Tibial nerve (tissue), 4 donors: ENCODE measurements at places on chromosomes 16 and 17. TPM values are rescaled to one million over a fixed set of nuclear protein-coding genes. Genes with fewer than 3 reads are reported as not detected.

DNA sequence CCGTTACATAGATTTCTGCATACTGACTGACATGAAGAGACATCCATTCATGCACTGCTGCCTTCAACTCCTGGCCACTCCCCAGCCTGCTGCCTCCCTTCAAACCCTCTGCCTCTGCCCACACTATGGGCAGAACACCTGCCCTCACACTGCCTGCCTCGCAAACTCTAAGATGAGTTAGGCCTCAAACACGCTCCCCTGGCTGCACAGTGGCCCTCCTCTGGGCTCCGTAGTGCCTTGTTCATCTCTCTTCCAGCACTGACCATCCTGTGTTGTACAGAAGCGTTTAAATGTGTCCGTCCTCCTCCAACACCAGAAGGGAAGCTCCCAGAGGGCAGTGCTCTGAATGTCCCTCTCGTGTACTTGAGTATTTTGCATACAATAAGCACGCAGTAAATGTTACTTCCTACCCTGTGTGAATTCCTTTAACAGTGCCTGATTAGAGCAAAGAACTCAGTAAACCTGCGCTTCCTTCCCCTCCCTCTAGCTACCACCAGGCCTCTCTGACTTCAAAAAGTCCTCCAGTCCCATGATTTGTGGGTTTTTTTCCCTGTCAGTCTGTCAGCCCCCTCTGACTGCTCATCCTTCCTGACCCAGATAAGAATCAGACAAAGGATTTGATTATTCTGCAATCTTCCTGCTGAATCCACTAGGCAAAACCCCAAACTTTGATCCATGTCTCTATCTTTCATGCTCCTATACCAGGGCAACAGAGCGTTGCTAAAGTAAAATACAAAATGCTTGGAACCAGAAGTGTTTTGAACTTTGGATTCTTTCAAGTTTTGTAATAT is 3.9 kb downstream of the DHX33 start:
- no peak for DNase-seq

DNA sequence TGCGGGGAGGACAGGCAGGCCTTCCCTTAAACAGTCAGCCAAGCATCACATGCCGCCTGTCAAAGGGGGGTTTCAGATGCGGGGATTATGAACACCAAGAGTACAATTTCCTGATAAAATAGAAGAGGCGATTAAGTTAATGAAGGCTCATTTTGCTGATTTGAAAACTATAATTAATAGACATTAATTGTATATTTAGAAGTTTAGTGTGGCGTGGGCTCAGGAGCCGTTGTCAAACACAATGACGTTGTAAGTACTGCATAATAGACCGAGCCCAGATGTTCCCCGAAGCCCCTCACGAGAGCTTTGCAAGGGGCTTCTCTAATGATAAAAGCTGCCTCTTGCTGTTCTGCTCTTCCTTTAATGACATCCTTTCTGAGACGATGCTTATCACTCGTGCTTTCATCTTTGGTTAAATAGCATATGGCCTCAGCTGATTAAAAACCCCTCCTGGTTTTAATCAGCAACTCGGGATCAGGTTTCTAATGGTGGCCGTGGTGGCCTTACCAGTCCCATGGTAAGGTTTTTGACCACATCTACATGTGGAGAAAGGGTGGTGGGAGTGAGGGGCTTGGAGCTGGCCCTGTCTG is 28.2 kb downstream of the SNX20 start:
- no peak for DNase-seq

DNA sequence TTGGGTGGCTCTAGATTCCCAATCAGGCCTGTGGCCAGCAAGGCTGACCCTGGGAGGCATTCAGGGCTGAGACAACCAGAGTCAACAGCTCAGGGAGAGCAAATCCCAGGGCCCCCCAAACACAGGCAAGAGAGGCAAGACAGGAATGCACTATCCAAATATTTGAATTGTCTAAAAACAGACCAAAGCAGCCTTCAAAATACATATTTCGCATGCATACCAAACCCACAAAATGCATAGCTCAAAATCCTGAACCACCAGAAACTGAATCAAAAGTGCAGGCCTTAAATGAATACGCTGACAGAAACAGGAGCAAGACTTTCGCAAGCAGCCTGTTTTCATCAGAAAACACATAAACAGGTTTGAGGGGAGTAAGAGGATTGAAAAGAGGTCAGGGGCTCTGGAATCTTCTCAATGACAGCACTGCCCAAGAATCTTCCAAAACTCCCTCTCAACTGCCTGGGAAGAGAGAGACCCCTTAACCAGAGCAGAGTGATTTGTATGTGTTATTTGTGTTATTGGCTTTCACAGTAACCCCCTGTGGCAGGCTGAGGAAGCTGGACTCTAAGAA is 213.6 kb upstream of the CDH5 start:
- no peak for DNase-seq

- DNase-seq, result no peak
Observed at GRCh38 chr16:77470851-77471250, 36.0 kb upstream of the ADAMTS18 start.

GRCh38 chr17:49106321-49107210 is 26.0 kb upstream of the B4GALNT2 start:
- DNase-seq, result no peak

DNA sequence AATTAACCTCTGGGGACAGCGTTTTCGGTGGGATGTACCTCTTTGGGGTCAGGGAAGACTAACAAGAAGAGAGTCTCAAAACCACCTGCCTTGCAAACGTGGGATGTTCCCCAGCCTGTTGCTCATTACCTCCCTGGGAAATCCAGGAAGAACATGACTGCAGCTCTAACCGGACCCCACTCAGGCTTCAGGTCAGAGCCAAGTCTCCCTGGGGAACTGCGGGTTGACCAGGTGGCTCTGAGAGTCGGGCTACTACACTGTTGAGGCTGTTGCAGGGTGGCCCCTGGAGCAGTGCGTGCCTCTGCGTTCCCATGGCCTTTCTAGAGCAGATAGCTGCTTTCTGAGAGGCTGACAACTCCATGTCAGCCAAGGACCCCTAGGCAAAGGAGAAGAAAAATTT is 309.1 kb downstream of the FOXL1 start:
- DNase-seq, result no peak

- no peak for DNase-seq
Observed at GRCh38 chr17:71600137-71600789, 520.6 kb upstream of the SOX9 start.

GRCh38 chr16:31201582-31202413 is 762 bp downstream of the PYCARD start:
- no peak for DNase-seq

DNA sequence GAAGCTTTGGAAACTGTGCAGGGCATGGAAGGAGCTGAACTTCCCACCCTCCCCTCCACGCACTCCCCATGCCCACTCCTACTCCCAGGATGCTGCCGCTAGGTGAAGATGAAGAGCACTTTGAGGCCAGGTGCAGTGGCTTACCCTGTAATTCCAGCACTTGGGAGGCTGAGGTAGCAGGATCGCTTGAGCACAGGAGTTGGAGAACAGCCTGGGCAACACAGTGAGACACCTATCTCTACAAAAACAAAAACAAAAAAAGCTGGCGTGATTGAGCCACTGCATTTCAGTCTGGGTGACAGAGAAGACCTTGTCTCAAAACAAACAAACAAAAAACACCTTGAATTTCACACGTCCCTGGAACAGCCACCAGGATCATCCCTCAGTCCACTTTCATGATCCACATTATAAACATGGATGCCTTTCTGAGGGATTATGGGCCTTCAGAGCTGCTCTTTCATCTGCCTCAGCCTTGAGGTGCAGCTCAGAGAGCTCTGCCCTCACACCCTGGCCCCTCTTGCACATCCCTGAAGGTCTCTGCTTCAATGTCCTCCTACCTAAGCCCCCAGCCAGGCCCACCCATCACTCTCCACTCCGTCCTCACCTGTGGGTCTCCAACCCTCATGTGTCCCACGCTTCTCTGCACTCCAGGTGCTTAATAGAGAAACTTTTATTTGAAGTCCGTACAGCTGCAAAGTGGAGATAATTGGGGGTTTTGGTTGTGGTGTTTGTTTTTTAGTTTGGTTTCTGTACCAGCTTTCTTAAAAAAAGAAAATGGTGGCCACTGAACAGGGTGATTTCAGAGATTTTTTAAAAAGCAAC is 25.8 kb downstream of the PHB1 start:
- no peak for DNase-seq

DNA sequence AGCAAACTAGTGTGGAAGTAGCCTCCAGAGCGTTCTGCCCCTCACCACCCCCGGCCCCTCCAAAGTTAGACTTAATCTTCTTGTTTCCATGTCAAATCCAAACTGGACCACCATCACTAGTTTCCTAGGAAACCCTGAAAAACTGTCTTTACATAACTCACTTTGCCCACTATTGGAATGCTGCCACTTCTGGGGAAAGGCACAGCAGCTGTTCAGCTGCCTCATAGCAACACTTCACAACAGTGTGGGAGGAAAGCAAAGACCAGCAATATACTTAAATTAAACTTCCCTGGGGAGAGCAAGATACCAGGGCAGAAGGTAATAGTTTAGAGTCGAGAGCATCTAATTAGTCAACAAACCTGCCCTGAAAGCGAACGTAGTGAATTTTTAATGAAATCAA is 452.2 kb downstream of the KCNJ2 start:
- DNase-seq, result no peak

GRCh38 chr17:76827736-76828135 is 40.5 kb upstream of the MGAT5B start:
- no peak for DNase-seq

- peak; percentile 81 for DNase-seq
Observed at GRCh38 chr16:88700636-88701482, 5.3 kb downstream of the RNF166 start.

The FBXW10 gene
- not detected for total RNA-seq

The KRTAP4-3 gene
- not detected for total RNA-seq
